ENCODE measurements at places on chromosomes 16 and 17. TPM values are rescaled to one million over a fixed set of nuclear protein-coding genes. Genes with fewer than 3 reads are reported as not detected.

DNA sequence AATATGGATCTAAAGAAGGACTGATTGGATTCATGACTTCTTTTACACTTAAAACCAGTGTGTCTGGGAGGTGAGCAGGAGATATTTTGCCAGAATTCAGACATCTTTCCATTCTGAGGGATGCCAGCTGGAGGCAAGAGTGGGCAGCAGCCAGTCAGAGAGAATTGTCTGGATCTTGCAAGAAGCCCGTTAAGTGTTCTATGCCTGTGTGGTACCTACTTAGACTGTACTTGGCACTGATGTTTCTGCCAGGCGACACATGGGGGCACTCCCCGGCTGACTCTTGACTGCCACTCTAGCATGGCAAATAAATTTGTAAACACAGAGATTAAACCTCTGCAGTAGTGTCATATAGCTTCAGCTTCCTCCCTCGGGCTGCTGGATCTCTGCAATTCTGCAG is 247.7 kb downstream of the UTP18 start:
- no peak for DNase-seq

The B4GALNT2 gene
- 0.06 TPM for total RNA-seq

The CLEC3A gene
- total RNA-seq = not detected

The ITGB4 gene
- not detected for total RNA-seq

All from SJSA1 (cell line).